ENCODE measurements at places on chromosomes 7 and 10.

DNA sequence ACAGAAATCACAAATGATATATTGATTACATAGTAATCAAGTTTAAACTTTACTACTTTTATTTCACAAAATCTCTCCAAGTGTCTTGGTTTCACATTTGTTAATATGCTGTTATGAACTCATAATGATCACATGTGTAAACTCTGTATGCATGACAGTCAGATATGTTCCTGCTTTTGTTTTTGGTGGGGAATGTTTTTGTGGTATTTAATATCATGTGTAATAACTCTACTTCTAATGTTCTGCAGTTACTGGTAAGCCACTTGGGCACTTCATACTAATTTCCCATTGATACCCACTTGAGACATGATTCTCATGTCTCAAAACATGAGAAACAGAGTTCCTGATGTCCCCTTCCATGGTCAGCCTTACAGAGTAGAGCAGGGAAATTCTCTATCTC is 109.1 kb upstream of the INHBA start:
- DNase-seq = no peak

DNA sequence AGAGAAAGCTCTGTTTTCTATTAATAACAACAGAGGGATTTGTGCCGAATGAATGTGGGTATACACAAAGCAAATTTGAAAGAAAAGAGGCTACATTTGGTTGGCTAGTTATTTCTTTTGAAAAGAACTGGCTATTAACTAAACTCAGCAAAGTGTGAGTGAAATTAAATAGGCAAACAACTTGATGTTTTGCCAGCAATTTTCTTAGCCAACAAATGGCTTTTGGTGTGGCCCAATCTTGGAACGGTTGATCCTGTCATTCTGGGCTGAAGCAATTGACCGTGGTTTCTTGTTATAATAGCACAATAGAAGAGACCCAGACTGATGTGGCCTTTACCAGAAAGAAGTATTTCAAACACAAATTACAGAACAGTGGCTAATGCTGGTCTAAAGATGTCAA is 898.6 kb downstream of the KCNMA1 start:
- no peak for DNase-seq

DNA sequence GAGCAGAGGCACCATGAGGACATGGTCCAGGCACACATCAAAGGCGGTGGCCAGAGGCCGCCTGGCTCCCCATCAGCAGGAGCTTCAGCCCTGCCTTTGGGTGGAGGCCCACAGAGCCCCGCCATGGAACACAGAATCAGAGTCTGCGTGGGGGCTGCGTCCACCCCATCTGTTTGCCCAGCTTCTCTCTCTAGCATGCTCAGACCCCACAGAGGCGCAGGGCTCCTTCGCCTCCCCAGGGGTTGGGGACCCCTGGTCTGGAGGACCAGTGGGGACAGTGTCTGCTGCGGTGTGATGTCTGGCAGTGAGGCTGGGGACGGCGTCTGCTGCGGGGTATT is 321.9 kb downstream of the PTPRN2 start:
- DNase-seq = no peak

DNA sequence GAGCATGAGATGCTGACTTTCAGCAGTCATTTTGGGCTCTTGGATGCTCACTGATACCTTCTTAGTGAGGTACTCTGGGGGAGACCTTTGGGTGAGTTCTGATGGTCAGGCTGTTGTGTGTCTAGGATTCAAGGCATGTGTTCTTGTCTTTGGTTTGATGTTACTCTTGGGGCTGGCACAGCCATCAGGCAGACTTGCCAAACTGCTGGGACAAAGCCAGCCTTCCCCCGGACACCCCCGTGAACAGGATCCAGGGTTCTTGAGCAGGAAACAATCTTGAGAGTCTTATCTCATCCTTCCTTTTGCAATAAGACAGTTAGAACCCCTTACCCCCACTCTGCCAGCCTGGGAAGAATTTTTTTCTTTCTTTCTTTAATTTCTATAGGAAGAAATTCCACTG is 42.2 kb downstream of the SUFU start:
- no peak for DNase-seq

- DNase-seq = no peak
These were observed 3.3 kb downstream of the MASTL start for GRCh38 chr10:27158421-27158820.

GRCh38 chr10:89502549-89502948 is 32.8 kb downstream of the SLC16A12 start:
- DNase-seq = peak; percentile 59

GRCh38 chr7:92276460-92276864 is 30.7 kb downstream of the ANKIB1 start:
- DNase-seq = no peak

Measured in foreskin keratinocyte (primary cell).